Activated CD8-positive, alpha-beta memory T cell treated with anti-CD3 and anti-CD28 coated beads for 4 hours (primary cell): ENCODE measurements at places on chromosomes 11 and 22.

DNA sequence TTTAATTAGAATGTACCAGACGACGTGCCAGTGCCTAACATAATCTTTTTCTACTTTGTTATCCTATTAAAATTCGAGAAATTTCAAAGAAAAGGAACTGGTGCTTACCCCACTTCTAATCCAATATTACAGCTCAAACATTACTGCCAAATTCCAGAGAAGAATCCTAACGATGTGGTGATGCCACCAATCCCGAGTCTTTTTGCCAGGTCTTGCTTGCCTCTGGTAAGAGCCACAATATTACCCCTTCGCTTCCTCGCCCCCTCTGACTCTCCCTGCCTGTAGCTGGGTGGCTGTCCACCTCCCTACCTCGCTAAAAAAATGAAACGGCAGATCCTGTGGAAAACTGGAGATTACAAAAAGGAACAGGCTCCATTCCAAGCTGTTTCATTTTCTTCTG is 49.4 kb upstream of the TBCEL start:
- no peak for DNase-seq

- DNase-seq, result no peak
Measured at GRCh38 chr22:32692371-32692770, 109.1 kb upstream of the TIMP3 start.

GRCh38 chr11:47186076-47186699 is at the start of gene PACSIN3:
PACSIN3 (minus strand) TSS chr11:47186434; CDS start chr11:47182727, 3,707 bp downstream.
- no peak for DNase-seq

GRCh38 chr22:46074771-46075551 is 75.4 kb upstream of the PPARA start:
- DNase-seq, result no peak

DNA sequence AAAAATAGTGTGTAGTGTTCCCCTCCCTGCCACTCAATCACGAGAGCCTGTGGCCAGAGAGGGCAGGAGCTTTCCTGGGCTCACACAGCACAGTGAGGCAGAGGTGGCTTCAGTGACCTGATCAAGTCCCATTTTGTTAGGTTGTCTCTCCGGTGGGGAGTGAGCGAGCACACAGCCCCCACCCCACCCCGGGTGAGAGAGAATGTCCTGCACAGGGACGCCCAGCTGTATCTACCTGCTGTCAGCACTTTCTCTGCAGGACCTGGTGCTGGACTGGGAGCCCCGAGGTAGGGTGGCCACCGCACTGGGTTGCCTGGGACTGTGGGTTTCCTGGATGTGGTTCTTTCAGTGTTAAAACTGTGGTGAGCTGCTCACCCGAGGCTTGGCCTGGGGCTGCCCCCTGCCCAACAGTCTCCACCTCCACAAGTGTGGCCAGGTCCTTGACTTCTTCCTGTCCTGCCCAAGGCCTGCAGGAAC is 6.1 kb downstream of the CAPN5 start:
- no peak for DNase-seq

GRCh38 chr11:35650467-35650866 is 12.1 kb upstream of the TRIM44 start:
- DNase-seq, result no peak

DNA sequence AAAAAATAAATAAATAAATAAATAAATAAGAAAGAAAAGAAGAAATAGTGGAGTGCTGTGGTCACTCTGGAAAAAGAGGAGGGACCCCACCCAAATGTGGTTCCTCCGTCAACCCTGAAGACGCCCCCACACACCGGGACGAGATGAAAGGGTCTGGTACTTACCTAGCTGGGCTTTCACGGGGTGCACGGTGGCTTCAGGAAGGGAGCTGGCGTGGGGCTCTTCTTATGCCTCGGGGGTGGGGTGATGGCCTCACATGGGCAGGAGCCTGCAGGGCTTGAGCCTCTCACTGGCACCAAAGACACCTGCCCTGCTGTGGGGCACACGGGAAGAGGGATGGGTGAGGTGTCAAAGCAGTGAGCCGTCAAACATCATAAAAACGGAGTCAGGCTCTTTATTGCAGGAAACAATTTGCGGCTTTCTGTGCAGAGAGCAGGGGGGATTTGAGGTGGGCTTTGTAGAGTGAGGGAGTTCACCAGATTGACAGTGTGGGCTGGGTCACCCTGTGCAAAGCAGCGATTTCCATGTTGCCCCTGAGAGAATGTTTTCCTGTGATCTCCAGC is 28.0 kb upstream of the KRTAP5-6 start:
- no peak for DNase-seq

- DNase-seq, result no peak
Measured at GRCh38 chr22:20052309-20053259, 27.5 kb upstream of the DGCR8 start.

DNA sequence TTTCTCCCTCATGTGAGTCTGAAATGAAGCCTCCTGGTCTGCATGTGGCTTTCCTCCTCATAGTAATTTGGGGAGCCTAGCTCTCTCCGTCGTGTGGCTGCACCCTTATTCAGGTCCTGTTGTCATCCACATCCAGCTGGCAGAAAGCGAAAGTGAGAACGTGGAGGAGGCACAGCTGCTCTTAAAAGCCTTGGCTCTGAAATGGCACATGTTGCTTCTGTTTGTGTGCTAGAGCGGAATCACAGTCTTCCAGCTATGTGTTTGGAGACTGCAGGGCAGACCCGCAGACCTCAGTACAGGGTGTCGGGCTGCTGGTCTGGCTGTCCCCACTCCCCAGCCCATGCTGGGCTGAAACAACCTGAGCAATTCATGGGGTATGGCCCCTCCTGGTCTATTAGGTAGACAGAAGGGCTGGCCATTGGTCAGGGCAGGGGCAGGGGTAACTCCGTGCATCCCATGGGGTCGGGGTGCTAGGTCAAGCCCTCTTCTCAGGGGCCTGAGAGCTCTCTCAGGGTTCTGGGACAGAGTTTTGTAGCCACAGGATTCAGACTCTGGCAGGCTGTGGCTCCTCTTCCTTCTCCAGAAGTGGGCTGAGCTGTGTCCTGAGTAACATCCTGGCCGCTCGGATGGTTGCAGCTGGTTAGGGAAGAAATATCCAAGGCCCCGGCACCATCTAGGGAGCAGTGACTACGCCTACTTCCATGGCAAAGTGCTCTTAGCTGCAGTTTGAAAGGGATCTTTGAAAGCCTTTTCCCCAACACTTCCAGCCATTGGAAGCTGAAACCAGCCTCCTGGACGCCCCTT is 50.6 kb downstream of the C11orf96 start:
- no peak for DNase-seq

DNA sequence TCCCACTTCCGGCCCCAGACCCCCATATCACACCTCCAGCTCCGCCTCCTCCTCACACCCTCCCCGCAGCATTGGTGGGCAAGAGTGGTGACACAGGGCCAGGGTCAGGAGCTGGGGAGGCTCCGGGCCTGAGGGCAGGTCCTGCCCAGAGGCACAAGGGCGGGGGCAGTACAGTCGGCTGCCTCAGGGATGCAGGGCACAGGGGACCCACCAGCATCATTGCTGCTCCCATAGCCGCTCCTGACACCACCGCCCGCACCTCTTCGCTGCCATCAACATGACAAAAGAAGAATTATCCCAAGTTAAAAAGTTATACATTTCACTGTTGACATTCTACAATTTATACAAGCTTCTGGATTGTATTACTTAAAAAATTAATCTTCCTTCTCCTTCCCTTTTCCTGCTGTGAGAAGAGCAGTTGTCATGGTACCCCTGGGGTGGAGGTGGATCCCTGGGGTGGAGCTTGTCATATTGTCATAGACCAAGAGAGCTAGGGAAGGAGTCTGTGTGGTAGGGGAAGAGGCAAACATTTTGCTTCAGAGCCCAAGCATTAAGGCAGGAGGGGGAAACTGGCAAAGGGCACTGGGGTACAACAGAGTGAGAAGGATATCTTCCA is 4.1 kb downstream of the SBF2 start:
- no peak for DNase-seq

GRCh38 chr22:46275455-46276122 is 7.8 kb downstream of the TTC38 start:
- DNase-seq, result no peak

DNA sequence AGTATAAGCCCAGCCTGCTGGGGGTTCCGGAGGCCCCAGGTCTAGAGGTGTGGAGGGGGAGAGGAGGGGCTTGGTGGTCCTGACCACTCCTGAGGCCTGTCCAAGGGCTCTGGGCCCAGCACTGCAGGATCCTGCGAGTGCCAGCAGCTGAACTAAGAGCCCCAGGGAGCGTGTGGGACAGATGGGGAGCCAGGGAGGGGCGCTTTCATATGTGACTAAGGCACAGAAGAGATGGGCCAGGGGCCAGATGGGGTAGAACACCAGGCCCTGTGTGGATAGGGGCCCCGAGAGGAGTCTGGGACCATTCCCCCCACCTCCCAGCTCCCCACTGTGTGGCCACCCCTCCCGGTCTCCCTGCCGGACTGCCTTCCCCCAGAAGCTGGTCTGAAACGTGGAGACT is 18.4 kb downstream of the MAFF start:
- DNase-seq, result no peak

- no peak for DNase-seq
Measured at GRCh38 chr11:71253794-71254193, 1.4 kb upstream of the SHANK2 start.

- DNase-seq, result no peak
Measured at GRCh38 chr11:27390318-27391295, 27.6 kb upstream of the CCDC34 start.

GRCh38 chr11:29634744-29635143 is 382.1 kb downstream of the KCNA4 start:
- no peak for DNase-seq

GRCh38 chr11:79538775-79539174 is 97.9 kb upstream of the TENM4 start:
- no peak for DNase-seq

DNA sequence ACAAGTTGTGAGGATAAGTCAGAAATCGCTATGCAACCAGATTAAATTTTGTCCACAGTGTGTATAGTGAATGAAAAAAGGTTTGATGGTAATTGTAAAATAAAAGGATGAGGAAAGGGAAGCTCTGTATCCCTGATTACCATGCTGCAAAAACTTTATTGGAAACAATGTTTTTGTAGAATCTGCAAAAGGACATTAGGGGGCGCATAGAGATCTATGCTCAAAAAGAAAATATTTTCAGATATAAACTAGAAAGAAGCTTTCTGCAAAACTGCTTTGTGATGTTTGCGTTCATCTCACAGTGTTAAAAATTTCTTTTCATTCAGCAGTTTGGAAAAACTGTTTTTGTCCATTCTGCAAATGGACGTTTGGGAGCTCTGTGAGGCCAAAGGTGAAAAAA is 390.5 kb downstream of the OR4C45 start:
- no peak for DNase-seq

DNA sequence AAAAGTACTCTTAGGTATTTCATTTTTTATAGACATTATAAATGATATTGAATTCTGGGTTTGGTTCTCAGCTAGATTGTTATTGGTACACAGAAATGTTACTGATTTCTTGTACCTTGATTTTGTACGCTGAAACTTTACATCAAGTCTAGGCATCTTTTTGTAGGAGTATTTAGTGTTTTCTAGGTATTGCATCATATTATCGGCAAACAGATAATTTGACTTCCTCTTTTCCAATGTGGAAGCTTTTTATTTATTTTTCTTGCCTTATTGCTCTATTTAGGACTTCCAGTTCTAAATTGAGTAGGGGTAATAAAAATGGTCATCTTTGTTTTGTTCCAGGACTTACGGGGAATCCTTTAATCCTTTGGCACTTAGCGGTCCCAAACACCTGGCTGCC is 676.6 kb upstream of the CCDC179 start:
- DNase-seq, result no peak

GRCh38 chr22:30195245-30196140 is 51.1 kb downstream of the LIF start:
- no peak for DNase-seq

- DNase-seq, result no peak
Measured at GRCh38 chr11:8178297-8178696, 9.5 kb upstream of the RIC3 start.

- no peak for DNase-seq
Measured at GRCh38 chr22:41478891-41479521, 10.1 kb downstream of the ACO2 start.

DNA sequence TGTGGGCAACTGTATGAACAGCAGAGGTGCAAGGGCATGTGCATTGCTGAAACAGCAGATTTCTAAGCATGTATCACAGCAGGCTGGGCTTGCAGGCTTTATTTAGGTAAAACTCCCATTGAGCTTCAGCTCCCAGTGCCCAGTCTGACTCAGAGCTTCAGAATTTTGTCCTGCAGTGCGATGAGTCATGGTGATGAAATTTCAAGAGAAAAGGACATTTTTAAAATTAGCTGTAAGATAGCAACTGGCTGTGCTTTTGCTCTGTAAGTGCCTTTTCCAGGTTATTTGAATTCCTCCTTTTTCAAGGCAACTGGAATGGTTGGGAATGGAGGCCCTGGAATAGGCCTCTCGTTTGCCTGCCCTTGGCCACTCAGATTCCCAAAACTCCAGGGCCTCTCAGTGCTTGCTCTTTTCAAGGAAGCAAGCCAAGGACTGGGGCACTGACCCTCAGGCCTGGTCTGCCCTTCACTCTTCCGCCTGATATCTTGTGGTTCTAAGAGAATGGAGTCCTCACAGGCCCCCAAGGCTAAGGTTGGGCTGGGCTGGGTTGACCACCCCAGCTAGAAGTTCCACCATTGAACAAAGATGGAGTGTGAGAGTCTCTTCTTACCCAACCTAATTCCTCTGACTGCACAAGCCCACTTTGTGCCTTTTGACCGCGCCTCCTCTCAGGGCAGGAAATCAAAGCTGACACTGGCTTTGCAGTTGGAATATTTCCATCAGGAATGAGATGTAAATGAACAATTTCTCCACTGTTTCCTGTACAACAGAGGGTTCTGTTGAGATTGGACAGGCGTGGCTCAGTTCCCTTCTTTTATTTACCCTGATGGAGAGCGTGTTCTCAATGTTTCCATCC is 59.5 kb upstream of the PRSS23 start:
- DNase-seq, result no peak

- no peak for DNase-seq
Measured at GRCh38 chr11:57787006-57787604, 25.5 kb downstream of the CTNND1 start.

GRCh38 chr11:134610116-134610910 is 198.3 kb upstream of the B3GAT1 start:
- DNase-seq, result no peak

GRCh38 chr22:24207264-24208011 is 26.2 kb downstream of the SUSD2 start:
- DNase-seq, result no peak

- DNase-seq, result no peak
Measured at GRCh38 chr11:12674936-12675696, 895 bp downstream of the TEAD1 start.

DNA sequence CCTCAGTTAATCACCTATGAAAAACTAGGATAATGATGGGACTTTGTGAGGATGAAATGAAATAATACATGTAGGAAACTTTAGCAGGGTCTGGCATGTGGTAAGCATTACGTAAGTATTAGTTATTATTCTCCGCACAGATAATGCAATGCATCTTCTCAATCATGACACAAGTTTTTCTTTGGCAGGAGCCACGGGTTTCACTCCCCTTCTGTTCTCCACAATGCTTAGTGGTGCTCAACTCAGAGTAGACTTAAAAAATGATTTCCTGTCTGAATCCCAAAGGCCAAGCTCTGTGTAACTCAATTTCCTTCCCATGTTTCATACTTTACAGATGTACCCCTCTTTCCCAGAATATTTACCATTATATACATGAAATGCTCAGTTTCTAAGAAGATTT is 82.9 kb downstream of the CCDC34 start:
- no peak for DNase-seq
